ENCODE measurements at places on chromosomes 11 and 22.

GRCh38 chr11:12132790-12133145 is 22.4 kb downstream of the MICAL2 start:
- DNase-seq: no peak

GRCh38 chr11:96318399-96318798 is 24.6 kb downstream of the MAML2 start:
- DNase-seq: no peak

DNA sequence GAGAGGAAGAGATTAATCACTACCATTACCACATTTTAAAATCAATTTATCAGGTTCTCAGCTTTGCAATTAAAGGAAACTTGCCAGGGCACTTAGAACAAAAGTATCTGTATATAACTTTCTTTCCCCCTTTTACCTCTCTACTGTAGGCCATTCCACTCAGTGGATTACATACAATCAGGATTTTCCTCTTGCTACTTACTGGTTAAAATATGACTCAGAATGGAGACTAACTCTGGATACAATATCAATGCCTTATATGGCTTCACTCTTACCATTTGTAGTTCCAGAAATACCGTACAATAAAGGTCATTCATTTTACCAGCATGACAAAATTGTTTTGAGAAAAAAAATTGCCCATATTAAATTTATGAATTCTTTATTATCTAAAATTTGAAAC is 706.8 kb downstream of the KCNA4 start:
- peak; percentile 98 for DNase-seq

GRCh38 chr11:101617735-101618332 is 34.0 kb upstream of the TRPC6 start:
- peak; percentile 48 for DNase-seq

DNA sequence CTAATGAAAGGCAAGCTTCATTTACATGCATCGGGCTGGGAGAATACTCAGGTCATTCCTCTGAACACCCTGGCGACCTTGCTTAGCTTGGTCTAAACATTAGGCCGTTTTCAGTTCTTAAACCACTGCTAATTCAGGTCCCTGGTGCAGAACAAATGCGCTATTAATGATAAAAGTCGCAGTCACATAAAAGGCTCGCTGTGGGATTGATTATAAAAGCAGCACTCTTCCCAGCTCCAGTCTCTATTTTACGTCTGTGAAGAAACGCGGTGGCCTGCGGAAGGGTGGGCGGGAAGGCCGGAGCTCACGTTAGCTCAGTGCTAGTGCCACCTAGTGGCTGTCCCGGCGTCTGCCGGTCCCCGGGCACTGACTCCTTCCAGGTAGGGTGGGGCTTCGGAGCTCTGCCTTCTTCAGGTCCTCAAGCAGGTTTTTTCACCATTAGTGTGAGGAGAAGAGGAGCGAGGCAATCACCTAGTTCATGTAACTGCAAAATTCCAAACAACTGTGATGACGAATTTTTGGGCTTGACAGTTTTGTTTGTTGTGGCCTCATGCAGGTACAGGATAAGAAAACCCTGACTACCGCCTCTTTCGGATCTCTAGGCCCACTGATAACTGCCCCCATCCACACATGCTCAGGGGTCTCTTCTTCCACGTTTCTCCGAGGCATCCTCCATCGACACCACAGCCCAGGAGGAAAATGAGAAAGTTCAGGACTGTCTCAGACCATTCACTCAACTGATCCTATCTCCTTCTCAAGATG is 66.5 kb upstream of the CLMP start:
- DNase-seq: peak; percentile 67
